CD4-positive, alpha-beta T cell treated with Interferon alpha-2 for 1 hour (primary cell): ENCODE measurements at places on chromosomes 7 and 10.

DNA sequence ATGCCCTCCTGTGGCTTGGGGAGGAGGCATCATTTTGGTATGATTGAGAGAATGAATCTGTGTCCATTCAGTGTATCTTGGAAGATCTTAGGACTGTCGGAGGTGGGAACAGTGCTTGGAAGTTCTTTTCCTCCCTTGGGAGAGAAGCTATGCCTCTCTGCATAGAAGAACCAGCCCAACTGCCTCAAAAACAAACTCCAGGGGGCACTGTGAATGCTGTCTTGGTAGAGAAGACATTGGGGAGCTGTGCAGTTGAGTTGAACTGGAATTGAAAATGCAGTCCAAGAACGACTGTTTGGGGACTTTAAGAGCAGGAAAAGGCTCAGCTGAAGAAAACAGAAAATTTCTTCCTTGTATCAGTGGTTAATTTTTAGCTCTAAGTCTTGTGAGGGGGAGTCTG lies 4.9 kb upstream of the GJD4 start:
- DNase-seq, result no peak

DNA sequence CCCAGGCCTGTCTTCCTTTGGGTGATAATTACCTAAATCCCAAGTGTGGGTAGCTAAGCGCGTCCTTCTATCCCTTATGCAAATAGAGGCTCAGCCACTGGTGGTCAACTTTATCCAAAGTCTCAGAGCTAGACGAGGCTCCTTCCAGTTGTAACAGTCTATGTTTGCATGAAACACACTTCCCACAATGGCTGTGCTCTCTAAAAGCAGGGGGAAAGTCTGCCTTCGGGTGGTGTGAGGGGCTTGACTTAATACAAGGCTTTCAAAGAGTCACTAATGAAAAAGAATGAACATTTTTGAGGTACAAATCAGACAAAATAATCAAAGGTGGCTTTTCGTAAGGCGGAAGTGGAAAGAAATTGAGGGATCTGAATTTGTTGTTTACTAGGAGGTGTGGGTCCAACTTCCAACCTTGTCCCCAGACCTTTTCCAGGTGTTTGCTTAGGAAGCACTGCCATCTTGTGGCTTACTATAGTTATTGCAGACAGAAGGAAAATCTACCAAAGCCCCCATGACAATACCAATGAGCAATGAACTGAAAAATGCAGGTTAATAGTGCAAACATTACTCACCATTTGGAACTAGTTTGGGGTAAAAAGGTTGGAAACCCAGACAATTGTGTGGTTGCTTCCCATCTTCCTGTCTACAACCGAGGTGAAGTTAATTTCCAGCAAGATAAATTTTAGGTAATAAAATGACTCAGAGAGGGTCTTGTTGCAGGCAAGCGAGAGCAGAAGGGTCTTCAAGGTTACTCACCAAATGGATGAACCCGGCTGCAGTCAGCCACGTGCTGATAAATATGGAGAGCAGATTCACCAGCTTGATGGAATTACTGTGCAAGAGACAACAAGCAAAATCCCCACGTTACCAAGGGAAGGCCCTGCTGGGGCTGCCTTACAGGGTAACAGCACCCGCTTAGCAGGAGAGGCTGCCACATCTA lies 525.7 kb downstream of the KCNMA1 start:
- no peak for DNase-seq

DNA sequence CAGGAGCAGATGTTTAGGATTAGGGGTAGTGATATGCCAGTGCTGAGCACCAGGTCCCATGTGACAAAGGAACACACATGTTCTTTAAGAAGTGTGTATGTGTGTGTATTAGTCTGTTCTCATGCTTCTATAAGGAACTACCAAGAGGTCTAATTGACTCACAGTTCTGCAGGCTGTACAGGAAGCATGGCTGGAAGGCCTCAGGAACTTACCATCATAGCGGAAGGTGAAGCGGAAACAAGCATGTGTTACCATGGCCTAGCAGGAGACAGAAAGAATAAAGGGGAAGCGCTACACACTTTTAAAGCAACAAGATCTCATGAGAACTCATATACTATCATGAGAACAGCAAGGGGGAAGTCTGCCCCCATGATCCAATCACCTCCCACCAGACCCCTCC lies 22.8 kb upstream of the PDZD8 start:
- no peak for DNase-seq

- no peak for DNase-seq
Measured at GRCh38 chr7:139182363-139182762, 48.7 kb upstream of the UBN2 start.

DNA sequence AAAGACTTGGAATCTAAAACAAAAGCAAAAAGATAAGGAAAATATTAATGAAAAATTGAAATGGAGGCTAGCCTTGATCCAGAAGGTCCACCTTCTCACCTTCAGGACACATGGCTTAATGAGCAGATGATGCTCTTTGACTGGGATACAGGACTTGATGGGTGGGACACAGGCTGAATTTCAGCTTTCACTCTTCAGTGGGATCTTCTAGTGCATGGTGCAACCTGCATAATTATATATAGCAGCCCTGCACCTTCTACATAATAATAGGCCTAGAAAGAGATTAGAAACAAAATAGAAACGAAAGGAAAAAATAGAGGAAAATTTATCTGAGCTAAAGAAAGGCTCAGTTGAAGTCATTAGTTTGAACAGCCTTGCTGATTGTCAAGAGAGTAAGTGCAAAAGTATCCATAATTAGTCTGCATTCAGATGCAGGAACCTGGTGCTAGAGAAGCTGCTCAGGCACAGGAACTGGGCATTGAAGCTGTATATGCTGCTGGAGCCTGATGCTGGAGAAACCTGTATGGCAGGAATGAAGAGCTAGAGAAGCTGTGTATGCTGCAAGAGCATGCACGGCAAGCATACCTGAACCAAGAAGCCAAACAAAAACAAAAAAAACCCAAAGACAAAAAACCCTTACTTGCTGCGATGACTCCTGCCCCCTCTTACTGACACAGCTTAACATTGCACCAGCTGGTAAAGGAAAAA lies 19.4 kb downstream of the MKLN1 start:
- DNase-seq, result no peak

DNA sequence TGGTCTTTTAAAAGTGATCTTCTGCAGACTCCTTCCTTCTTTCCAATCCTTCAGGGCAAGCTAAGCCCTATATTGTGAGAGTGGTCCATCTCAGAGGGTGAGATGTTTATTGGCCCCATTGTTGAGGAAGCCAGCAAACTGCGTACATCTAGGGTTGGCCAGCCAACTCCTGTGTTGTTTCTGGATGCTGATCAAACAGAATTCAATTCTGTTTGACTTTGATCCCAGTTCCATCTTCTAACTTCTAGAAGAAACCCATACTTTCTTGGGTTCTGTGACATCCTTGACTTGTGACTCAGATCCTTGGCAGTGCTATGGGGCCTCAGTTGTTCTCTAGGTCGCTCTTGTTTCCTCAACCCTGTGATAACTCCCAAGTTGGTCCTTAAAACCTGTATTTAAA lies 116.2 kb downstream of the LSMEM1 start:
- no peak for DNase-seq

GRCh38 chr10:131532291-131532690 lies 220.8 kb upstream of the TCERG1L start:
- no peak for DNase-seq

DNA sequence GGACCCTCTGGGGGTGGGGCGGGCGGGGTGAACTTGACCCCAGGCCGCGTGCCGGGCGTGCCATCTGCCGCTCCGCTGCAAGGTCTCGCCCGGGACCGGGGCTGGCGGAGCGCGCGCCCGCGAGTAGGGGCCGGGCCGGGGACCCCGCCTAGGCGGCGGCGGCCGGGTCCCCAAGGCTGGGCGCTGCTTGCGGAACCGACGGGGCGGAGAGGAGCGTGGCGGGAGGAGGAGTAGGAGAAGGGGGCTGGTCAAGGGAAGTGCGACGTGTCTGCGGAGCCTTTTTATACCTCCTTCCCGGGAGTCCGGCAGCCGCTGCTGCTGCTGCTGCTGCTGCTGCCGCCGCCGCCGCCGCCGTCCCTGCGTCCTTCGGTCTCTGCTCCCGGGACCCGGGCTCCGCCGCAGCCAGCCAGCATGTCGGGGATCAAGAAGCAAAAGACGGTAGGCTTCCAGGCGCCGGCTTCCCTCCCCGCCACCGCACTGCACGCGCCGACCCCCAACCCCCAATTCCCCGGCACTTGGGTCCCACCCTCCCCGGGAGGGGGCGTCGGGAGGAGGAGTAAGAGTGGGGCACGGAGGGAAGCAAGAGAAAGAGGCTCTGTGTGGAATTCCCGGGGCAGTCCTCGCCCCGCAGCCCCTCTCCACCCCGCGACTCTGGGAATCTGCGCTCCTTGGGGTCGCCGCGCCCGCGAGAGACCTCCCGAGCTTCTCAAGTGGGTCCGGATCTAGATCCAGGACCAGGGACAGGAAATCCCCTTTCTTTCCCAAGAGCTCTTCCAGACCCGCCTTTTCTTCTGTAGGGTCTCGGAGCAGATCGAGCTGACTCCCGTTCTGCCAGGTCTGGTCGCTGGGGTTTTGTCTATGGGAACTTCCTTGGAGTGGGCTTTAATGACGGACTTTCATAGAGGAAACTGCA lies at the start of gene PAPSS2:
Gene PAPSS2, plus strand, starts transcription at position 308 of the 913 bp plus-strand sequence. Its CDS starts 104 bp downstream, at position 412.
- DNase-seq, result peak; percentile 9

- no peak for DNase-seq
Measured at GRCh38 chr10:124035306-124035927, 58.0 kb downstream of the CHST15 start.

DNA sequence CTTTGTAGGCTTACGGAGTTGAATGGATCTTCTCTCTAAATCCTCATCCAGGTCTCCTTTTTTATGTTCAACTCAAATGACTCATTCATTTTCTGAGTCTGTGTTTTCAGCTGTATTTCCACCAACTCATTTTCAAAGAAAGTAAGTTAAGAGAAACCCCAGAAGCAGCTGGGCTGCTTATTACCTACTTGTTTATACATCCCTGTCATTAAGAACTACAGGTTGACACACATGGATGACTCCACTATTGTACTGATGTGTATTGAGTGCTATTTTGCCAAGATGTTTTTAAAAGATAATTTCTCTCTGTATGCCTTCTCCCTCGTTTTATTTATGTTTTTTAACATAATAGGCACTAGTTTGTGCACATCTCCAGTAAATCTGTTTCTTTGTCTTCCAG lies 41.9 kb downstream of the DGKI start:
- DNase-seq, result no peak

DNA sequence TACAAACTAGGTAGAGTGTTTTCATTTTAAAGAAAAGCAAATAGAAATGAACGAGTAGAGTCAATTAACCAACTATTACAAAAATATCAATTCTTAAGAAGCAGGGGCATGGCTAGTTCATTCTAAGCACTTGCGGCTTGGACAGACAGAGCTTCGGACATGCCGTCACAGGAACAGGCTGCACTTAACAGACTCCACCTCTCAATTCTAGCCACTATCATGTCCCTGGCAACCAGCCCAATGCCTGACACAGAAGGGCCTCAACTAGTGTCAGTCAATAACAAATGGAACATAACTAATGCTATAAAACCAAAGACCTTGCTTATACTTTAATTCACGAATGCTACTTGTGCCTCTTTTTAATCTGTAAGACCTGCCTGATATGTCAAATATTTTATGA lies 74.4 kb downstream of the TPK1 start:
- no peak for DNase-seq

DNA sequence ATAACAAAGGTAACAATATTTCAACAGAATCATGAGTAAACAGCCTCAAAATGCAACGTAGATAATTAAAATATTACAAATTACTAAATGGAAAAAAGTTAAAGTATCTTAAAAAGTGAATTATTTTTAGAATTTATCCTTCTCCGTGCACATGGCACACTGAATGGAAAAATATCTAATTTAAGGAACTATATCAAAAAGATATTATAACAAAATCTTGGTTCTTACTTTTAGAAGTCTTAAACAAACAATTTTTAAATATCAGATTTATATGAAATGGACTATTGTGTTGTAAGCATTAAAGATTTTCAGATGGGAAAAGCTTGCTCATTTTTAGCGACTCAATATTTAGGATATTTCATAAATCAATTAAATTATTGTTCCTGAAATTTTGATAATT lies 72.0 kb downstream of the AGMO start:
- DNase-seq, result no peak

DNA sequence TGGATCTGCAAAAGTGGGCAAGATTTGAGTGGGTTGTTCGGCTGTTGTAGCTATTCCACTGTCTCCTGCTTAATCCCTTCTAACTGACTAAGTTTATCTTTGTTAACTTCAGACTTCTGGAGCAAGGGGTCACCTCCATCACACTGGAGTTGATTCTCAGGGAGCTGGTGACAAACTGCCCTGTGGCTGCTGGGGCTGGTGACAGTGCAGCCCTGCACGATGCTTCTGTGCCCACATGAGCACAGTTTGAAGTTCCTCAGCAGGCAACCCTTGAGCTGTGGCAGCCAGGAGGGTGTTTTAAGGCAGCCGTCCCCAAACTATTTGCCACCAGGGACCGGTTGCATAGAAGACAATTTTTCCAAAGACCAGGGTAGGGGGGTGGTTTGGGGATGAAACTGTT lies 40.5 kb downstream of the ADRB1 start:
- no peak for DNase-seq

DNA sequence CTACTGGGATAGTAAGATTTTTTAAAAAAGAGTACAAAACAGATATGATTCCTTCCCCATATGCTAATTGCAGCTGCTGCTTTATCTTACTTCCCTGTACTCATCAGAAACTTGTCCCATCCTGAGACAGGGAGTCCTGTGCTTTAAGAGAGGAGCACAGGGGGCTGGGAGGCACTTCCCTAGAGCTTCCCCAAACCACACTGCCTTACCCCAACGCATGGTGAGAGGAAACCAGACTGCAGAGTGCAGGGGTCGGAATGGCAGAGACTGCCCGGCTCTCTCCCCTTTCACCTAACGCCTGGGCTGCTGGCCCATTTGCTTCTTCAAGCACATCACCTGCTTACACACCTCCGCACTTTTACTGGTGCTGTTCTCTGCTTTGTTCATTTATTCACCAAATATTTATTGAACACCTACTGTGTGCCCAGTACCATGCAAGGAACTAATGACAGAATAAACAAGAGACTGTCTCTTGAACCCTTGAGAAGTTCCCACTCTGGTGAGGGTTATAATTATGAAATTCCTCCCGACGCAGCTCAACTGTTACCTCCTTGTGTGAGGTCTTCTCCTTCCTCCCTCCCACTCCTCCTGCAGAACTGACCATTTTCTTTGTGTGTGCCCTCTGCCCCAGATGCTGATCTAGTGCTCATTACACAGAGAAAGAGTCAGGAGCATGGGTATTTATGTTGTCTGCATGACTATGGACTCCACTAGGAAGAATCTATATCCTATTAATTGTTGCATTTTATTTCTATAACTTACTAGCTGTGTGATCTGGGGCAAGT lies 289.7 kb downstream of the TCF7L2 start:
- DNase-seq, result no peak

- no peak for DNase-seq
Measured at GRCh38 chr10:27741173-27742091, 4.2 kb downstream of the MKX start.

DNA sequence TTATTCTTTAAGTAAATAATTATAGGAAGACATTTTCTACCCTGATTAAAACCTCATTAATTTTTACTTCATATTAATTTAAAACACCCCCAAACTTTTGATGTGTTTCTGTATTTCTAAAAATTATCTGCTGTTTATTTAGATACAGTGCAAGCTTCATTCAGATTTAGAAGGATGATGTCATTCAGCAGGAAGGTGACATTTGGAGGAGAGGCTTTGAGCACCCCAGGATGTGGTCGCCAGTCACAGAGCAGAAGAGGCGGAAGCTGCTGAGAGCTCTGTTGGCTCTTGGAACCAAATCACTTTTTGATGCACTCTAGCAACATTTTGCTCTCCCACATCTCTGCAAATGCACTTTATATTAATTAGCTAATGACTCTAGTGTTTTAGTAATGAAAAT lies 233.9 kb upstream of the CACNA2D1 start:
- DNase-seq, result peak; percentile 38

GRCh38 chr7:45955286-45955685 lies 34.2 kb upstream of the IGFBP3 start:
- no peak for DNase-seq

- no peak for DNase-seq
Measured at GRCh38 chr10:102451105-102451969, at the start of gene C10orf95. C10orf95 (minus strand) TSS chr10:102451543; CDS start chr10:102451093, 450 bp downstream.
